Suprapubic skin (tissue), 4 donors: ENCODE measurements at places on chromosomes 7 and 10. TPM values are rescaled to one million over a fixed set of nuclear protein-coding genes. Genes with fewer than 3 reads are reported as not detected.

Gene CYP2C19
- 0.30 TPM for total RNA-seq

Gene KLF14
- 0.40 TPM for total RNA-seq

Gene AKR1B15
- 1.1 TPM for total RNA-seq

Gene PSD
- total RNA-seq: 2.2 TPM

Gene CDHR1
- total RNA-seq: 106 TPM

Gene TMEM176A
- 7.2 TPM for total RNA-seq

Gene EXOC6
- 9.3 TPM for total RNA-seq

Gene GNAT3
- total RNA-seq: not detected

Gene CTAGE8
- 16.7 TPM for total RNA-seq

Gene SYNPO2L
- total RNA-seq: not detected

Gene CLDN3
- total RNA-seq: 8.8 TPM

Gene GRID2IP
- 0.64 TPM for total RNA-seq

Gene EVX1
- total RNA-seq: not detected

Gene GLI3
- total RNA-seq: 23.6 TPM

Gene DUSP5
- total RNA-seq: 9.3 TPM

Gene IFIT2
- 1.1 TPM for total RNA-seq

Gene ASIC3
- total RNA-seq: 2.6 TPM

Gene ADRA2A
- total RNA-seq: 4.8 TPM

Gene VSIR
- 44.4 TPM for total RNA-seq

Gene CYP3A7
- not detected for total RNA-seq

Gene BMPER
- 0.89 TPM for total RNA-seq

Gene DYDC2
- total RNA-seq: not detected
